MCF 10A (cell line): ENCODE measurements at places on chromosomes 2 and 18.

DNA sequence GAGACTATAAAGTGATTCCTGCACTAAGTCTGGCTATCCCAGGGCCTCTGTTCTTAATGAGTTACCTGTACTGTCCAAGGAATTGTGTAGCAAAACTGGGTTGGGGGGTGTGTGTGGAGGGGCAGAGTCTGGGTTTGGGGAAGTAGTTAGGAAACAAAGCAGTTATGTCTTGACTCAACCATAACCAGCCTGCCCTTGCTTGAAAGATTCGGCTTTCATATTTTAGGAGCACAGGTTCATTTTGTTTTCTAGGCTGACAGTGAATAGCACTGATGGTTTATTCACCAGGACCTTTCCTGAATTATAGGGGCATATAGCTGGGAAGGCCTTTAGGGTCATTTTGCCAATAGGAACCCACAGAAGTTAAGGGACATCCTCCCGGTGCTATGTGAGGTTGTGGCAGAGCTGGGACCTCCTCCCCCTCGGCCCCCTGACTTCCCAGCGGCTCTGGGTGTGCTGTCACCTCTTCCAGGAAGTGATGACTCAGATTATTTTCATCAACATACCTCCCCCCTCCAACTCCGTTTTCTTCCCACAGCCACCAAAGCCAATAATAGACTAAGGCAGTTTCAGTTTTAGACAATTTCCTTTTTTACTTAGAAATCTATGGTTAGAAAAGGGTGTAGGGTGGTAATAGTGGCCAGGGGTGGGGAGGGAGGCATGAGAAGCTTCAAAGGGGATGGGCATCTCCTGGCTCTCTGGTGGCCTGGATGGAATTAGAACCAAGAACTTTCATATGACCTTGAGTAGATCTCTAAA is 44.8 kb downstream of the SETBP1 start:
- peak; percentile 68 for DNase-seq

- DNase-seq: peak; percentile 57
These were observed 1.7 kb upstream of the DPP4 start for GRCh38 chr2:162075689-162076132.

GRCh38 chr18:78826631-78827030 is 153.0 kb upstream of the SALL3 start:
- no peak for DNase-seq

GRCh38 chr2:102636283-102636907 is 17.0 kb downstream of the SLC9A2 start:
- DNase-seq: no peak

DNA sequence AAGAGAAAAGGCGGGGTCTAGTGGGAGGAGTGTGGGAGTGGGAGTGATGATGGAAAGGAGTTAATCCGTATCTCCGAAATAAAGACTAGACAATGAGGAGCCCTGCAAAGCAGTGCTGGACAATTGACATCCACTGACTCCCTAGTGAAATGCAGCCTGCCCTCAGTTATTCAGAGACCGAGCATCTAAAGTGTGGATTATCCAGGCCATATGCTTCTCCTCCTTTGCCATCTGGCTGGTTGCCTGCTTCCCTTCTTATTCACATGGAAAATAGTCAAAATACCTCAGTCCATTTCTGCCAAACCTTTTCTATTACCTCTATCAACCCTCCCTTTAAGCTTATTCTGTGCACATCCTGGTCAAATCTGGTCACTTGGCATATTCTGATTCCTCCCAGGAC is 288.8 kb upstream of the SIX3 start:
- no peak for DNase-seq

- peak; percentile 14 for DNase-seq
These were observed 120.0 kb upstream of the FHL2 start for GRCh38 chr2:105518897-105519296.

DNA sequence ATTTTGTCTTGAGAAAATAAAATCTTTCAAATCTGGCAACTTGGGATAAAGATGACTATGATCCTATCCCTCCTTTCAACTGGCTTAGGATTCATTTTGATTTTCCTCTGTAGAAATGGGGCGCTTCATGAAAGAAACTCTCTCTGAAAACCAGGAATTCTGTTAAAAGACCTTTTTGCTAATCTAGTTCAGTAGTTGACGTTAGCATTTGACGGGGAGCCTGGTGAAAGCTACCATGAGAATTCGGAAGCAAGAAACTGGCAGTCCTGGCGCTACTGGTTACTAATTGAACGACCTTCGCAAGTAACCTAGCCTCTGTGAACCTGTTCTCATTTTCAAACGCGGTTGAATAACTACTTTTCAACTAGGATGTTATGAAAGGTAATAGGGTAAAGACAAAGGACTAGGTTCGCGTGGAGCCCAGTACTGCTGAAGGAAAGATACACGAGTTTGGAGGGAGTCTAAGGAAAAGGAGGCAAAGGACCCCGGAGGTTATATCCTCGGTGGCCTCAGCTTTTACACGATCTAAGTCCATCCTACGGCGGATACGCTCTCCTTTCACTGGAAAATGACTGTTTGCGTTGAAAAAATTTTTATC is 604 bp upstream of the STK11IP start:
- DNase-seq: no peak

DNA sequence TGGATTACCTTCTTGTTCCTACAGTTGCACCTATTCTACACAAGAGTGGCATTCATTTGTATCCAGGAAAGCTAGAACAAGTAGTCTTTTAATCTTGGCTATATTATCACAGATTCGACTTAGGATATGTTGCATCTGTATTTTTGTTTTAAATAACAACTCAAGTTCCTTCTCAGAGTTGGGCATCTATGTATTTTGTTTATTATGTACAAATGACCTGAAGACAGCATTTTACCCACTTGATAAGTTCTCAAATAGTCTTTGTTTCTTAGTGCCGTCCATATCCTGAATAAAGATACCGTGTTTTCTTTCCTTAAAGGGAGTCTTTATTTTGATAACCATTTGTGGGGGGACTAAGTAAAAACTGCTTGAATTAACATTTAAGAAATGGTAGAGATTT is 2.9 kb downstream of the ITPRID2 start:
- no peak for DNase-seq

GRCh38 chr2:181471226-181471625 is 14.0 kb downstream of the ITGA4 start:
- no peak for DNase-seq

DNA sequence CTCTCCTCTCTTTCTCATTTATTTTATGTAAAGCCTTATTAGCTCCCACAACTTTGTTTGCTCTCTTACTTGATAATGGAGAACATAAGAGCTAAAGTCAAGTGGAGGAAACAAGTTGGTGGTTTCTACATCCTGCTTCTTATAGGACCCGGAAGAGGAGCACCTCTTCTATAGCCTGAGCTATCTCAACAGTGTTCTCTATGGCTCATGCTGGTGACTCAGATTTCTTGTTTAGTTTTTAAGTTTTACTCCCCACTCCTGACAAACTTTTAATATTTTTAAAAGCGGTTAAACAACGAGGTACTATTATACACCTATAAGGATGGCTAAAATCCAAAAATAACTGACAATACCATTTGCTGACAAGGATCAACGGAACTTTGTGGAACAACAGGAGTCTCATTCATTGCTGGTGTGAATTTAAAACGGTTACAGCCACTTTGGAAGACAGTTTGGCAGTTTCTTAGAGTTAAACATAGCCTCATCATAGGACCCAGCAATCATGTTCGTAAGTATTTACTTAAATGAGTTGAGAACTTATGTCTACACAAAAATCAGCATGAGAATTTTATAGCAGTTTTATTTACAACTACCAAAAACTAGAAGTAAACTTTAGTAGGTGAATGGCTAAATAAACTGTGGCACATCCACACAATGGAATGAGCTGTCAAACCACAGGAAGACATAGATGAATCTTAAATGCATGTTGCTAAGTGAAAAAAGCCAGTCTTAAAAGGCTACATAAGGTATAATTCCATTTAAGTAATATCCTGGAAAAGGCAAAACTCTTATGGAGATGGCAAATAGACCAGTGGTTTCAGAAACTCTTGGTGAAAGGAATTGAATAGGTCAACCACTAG is 12.7 kb upstream of the CDC42EP3 start:
- no peak for DNase-seq

- no peak for DNase-seq
These were observed 861.3 kb downstream of the CCDC85A start for GRCh38 chr2:57044931-57045635.

- DNase-seq: no peak
These were observed 22.6 kb upstream of the CHN1 start for GRCh38 chr2:175027755-175028154.

DNA sequence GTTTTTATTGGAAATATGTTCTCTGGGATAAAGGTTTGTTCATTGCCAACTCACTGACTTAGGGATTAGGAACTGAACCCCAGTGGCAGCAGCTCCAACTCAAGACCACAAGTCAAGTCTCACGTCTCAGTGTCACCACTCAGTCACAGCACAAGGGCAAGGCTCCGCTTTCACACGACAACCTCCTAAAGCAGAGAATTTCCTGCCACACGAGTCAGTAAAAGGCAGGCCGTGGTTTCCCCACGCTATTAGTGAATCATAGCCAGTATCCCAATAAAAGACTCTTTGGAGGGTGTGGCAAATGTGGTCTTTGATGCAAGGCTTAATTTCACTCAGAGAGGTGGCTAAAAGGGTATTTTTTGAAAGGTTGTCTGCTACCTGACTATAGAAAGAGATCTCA is 57.6 kb downstream of the PIEZO2 start:
- no peak for DNase-seq

DNA sequence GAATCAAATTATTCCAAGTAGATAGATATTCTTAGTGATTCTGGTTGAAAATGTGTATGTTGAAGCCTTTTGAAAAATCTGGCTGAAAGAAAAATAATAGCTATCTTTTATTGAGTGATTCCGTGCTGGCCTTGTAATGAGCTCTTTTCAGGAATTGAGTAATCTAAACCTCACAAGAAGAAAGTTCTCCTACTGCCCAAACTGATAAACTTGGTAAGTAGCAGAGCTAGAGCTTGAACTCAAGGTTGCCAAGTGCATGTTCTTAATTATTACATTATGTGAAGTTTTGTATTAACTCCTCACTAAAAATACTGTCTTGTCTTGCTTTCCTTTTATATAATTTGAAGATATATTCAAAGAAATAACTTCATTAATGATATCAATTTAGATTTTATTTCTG is 1.6 kb upstream of the PPP1R1C start:
- no peak for DNase-seq

- no peak for DNase-seq
These were observed 96.8 kb downstream of the TGFA start for GRCh38 chr2:70456585-70457495.

- DNase-seq: no peak
These were observed 10.2 kb downstream of the GPAT2 start for GRCh38 chr2:96024336-96025193.

GRCh38 chr2:71886241-71886640 is 261.4 kb downstream of the CYP26B1 start:
- no peak for DNase-seq

GRCh38 chr2:121736140-121736461 is 574 bp downstream of the NIFK start:
- DNase-seq: no peak

- DNase-seq: no peak
These were observed 1423.0 kb upstream of the PIK3C3 start for GRCh38 chr18:40532046-40532445.

GRCh38 chr2:13354031-13354430 is 637.3 kb downstream of the TRIB2 start:
- no peak for DNase-seq

DNA sequence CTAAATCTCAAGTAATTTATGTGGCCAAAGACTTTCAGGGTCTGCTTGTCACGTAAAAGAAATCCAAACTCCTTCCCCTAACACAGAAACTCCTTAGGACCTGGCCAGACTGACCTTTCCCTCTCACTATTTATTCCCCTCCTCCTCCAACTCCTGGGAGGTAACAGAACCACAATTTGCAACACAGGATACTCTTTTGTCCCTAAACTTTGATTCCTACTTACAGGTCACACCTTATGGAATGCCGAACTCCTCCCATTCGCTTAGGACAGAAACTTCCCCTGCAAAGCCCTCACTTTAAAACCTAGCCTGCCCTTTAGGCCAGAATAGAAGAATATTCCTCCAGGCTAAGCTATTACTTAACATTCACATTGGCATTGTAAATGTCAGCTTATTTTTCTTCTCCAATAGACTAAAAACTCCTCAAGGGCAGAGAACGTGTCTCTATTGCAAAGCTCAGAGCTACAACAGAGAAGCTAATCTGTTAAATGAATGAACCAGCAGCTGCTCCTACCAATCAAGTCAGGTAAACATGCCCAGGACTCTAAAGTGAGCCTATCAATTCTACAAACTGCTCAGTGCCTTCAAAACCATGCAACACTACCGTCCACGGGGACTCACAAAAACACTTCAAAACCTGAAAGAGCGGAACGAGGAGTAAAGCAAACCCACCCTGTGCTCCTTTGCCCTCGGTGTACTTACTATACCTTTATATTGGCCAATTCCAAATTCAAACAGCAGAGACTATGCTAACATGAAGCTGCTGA is 6.1 kb downstream of the INO80D start:
- DNase-seq: no peak

GRCh38 chr2:10348891-10349290 is 46.2 kb downstream of the HPCAL1 start:
- no peak for DNase-seq

DNA sequence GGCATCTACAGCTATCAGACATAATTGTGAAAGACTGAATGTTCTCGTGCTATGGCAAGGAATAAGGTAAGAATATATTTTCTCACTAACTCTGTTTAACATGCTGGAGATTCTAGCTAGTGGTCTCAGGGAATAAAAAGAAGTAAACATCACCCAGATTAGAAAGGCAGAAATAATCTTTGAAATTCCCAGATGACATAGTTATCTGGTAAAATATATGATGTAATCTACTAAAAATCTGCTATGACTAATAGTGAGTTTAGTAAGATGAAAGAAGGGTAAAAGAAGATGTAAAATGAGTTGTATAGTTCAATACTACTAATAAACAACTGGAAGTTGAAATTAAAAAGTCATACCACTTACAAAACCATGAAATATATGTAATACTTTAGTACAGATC is 134.2 kb downstream of the DSC3 start:
- no peak for DNase-seq

GRCh38 chr18:9822587-9823185 is 63.1 kb upstream of the TXNDC2 start:
- DNase-seq: no peak

- DNase-seq: peak; percentile 20
These were observed 45.1 kb upstream of the HDAC4 start for GRCh38 chr2:239445771-239446524.

- peak; percentile 47 for DNase-seq
These were observed 214.1 kb upstream of the STON1 start for GRCh38 chr2:48315896-48316194.

DNA sequence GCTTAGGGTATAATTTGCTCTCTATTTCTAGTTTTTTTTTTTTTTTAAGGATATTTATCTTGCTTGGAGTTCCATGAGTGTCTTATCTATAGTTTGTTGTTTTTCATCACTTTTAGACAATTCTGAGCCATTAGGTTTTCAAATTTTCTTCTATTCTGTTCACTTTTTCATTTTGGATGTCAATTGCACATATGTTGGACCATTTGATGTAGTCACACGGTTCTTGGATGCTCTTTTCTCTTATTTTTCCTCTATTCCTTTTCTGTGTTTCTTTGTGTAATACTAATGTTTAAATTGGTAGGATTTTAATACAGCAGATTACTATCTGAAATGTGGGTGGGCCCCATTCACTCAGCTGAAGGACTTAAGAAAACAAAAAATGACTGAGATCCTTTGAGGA is 292.6 kb downstream of the CALCRL start:
- no peak for DNase-seq

- no peak for DNase-seq
These were observed 142.0 kb downstream of the ZNF516 start for GRCh38 chr18:76353046-76353445.
